ENCODE measurements at places on chromosomes 2 and 18.

- no peak for DNase-seq
Observed at GRCh38 chr2:109108740-109109139, 20.3 kb upstream of the SH3RF3 start.

GRCh38 chr2:109254174-109254904 is 125.3 kb downstream of the SH3RF3 start:
- DNase-seq, result no peak

GRCh38 chr18:11368020-11368419 is 218.7 kb upstream of the PIEZO2 start:
- DNase-seq, result no peak

DNA sequence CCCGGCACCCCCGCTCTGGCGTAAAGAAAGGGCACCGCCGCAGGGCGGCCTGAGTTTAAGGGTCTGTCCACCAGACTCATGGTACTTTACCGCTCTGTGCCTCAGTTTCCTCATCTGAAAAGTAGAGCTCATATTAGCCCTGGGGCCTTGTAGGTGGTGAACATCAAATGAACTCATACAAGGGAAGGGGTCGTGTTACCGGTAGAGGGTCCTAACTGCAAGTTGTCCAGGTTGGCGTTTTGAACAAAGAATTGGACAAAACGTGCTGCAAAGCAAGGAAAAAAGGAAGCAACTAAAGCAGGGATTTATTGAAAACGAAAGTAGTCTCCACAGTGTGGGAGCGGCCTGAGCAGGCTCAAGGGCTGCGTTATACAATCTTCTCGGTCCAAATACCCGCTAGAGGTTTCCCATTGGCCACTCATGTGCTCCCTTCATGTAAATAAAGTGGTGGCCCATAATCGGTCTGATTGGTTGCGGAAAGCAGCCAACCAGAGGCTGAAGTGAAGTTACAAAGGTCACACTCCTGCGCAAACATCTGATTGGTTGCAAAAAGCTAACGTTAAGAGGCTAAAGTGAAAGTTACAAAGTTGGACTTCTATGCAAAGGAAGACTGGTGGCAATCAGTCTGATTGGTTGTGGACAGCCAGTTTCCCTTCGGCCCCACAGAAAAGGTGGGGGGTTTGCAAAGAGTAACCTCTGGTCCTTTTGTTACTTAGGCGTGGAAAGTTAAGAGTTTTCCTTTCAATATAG is 80.7 kb upstream of the LDLRAD4 start:
- DNase-seq, result peak; percentile 17

- DNase-seq, result no peak
Observed at GRCh38 chr2:101842471-101842870, 145.0 kb downstream of the MAP4K4 start.

DNA sequence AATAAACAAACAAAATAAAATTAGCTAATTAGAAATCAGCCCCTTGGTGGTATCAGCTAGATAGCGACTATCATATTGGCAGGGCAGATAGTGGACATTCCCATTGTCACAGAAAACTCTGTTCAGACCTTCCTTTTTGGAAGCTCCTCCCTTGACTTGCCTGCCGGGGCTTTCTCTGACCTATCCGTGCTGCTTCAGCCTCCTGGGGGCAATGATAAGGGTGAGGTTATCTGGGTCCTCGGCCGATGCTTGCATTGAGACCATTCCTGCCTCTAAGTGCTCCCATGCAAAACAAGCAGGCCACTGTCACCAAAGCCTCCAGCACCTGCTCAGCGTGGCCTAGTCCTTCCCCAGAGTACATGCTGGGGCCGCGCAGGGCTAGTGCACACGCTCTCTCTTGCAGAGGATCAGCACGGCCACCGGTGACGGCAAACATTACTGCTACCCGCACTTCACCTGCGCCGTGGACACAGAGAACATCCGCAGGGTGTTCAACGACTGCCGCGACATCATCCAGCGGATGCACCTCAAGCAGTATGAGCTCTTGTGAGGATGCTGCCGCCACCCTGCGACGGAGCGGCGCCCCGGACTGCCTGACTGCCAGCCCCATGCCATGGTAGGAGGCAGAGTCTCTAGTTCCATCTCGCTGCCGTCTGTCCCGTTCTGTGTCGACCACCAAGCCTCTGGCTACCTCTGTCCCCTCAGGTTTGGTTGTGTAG is 27.4 kb downstream of the MPPE1 start:
- no peak for DNase-seq

GRCh38 chr18:62977512-62977911 is 262.2 kb downstream of the PHLPP1 start:
- DNase-seq, result no peak

DNA sequence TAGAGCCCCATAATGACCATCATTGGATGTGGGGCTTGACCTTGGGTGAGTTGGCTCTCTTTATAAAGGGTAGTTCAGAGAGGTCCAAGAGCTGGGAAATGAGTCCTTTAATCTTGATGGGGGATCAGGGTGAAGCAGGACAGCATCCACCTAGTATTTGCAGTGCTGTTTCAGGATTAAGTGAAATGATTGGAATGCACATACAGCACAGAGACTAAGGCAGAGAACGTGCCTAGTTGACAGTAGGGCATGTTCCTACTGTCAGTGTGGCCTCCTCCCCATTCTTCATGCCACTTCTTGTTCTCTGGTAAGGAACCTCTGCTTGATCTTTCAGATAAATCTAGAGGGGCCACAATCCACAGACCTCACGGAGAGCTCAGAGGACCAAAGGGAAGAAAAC is 78.9 kb downstream of the TRIM43 start:
- DNase-seq, result no peak

- DNase-seq, result no peak
Observed at GRCh38 chr2:133414486-133415209, 153.6 kb downstream of the NCKAP5 start.

Measured in stimulated activated CD4-positive, alpha-beta T cell treated with anti-CD3 and anti-CD28 coated beads, Interleukin-12 subunit alpha, Interleukin-12 subunit beta, amount 100 ng/mL, for 4 hours (primary cell).